Fibroblast of skin of right quadriceps (primary cell): ENCODE measurements at places on chromosomes 1 and 21.

- DNase-seq: no peak
These were observed 426.5 kb upstream of the DAB1 start for GRCh38 chr1:57850176-57850940.

GRCh38 chr1:6249739-6250689, 6.0 kb downstream of the HES3 start:
- no peak for DNase-seq

GRCh38 chr1:50995651-50996050, 25.6 kb downstream of the CDKN2C start:
- DNase-seq: no peak

- peak; percentile 22 for DNase-seq
These were observed 460.6 kb downstream of the DSCAM start for GRCh38 chr21:40386294-40386911.

DNA sequence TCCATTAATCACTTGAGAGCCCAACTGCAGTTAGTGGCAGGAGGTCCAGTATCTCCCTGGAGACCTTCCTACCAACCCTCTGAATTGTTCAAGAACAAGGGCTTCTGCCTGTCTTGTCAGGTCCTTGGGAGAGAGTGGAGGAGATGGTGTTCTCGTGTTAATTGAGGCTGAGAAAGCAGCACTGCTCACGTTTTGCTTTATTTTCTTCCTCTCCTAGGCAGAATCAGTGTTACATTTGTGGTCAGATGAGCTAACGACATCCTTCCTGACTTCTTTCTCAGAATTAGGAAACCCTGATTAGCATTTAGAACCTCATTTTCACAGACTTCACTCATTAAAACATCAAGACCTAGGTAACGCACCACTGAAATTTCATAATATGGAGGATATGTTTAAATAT, 26.4 kb upstream of the LRIG2 start:
- no peak for DNase-seq

DNA sequence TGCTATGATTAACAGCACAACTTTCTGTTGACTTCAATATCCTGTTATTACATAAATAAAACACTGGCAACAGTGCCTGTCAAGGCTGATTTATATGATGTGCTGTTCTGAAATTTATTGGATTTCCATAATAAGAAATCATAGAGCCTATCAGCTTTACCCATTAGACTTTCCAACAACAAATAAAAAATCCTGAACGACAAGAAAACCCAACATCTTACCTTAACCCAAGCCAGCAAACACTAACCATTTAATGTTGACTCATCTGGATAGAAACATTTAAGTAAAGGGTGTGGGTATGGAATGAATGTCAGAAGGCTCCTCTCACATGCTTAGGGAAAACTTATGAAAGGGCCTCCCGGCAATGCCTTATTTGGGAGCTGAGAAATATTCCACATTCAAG, 165.1 kb downstream of the SLC45A1 start:
- peak; percentile 55 for DNase-seq

- peak; percentile 67 for DNase-seq
These were observed 1.5 kb upstream of the PRDX6 start for GRCh38 chr1:173475564-173476196.
